ENCODE measurements at places on chromosomes 1 and 21.
A peak's percentile ranks its signal among the peaks of the same experiment; 100 is the strongest.

DNA sequence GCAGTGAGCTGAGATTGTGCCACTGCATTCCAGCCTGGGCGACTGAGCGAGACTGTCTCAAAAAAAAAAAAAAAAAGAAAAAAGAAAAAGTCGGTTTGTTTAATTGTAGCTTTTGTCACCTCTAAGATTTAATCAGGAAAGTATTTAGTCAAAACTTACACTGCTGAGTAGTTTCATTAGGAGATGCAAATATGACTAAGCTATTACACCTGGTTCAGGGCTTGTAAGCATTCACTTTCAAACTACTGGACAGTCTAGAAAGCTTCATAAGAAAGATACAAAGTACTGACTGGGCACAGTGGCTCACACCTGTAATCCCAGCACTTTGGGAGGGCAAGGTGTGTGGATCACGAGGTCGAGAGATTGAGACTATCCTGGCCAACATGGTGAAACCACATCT lies 75.9 kb upstream of the CACYBP start:
- DNase-seq, result no peak

GRCh38 chr21:25660233-25660632 lies 21.2 kb downstream of the JAM2 start:
- no peak for DNase-seq

GRCh38 chr1:245707941-245708340 lies 553.2 kb downstream of the KIF26B start:
- no peak for DNase-seq

GRCh38 chr21:16742741-16743140 lies 770.1 kb upstream of the CXADR start:
- no peak for DNase-seq

DNA sequence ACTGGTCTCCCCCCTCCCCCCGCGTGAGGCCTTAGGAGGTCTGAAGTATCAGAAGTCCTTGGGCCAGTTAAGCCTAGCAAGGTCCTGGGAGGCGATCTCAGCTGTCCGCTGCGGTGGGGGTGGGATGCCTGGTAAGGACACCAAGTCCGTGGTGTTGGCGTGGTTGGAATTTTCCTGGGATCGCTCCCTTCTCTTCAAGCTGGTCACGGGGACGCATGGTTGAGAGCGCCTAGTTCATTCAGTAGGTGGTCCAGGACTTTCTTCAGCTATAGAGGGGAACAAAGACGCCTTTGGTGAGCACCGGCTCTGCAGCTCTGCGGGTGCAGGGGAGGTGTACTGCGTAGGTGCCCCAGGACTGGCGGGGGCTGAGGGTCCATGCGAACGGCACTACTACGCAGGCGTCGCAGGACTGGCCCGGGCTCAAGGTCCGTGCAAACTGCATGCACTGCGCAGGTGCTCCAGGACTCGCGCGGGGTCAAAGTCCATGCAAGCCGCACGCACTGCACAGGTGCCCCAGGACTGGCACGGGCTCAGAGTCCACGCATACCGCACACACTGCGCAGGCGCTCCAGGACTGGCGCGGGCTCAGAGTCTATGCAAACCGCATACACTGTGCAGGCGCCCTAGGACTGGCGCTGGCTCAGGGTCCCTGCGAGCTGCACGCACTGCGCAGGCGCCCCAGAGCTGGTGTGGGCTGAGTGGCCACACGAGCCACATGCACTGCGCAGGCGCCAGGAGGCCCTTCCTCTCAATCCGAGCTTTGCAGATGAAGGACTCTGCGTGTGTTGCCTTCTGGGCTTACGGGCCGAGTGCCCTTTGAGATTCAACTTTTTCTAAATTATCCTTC lies 36.6 kb upstream of the HMGN1 start:
- DNase-seq, result peak; percentile 89

- DNase-seq, result no peak
Observed at GRCh38 chr1:2953688-2954285, 67.5 kb upstream of the ACTRT2 start.

DNA sequence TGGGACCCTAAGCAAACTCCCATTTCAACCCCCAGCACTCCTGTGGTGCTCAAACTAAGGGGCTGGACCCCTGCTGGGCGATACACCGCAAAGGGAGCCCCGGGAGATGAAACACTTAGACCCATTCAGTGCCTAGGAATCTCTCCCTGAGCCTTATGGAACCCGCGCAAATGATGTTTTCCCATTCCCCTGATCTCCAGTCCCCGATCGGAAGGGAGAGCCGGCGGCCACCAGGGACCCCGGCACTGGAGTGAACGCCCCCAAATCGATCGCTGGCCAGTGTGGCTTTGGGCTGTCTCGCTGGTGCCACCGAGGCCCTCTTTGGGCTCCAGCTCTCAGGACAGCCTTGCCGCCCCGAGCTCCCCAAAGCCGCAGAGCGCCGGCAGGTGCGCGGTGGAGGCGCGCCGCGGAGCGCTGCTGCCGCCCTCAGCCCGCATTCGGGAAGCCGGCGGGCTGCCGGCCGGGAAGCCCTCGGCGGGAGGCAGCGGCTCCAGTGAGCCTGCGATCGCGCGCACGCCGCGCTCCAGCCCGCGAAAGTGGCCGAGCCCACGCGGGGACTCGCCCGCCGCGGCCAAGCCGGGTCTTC lies 1.1 kb downstream of the PLXNA2 start:
- no peak for DNase-seq

DNA sequence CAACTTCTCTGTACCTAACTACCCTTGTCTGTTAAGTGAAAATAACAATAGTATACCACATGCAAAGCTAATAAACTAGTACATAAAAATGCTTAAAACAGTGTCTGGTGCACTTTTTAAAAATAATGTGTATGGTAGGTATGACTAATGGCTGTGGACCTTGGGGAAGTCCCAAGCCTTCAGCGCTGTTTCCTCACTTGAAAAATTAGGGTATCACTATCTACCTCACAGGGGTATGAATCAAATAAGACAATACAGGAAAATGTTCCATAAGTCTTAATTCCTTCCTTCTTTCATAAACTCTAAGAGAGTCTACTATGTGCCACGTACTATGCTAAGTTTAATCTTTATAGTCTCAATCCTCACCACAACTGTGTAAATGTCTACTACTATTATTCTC lies 32.0 kb downstream of the EGLN1 start:
- no peak for DNase-seq

DNA sequence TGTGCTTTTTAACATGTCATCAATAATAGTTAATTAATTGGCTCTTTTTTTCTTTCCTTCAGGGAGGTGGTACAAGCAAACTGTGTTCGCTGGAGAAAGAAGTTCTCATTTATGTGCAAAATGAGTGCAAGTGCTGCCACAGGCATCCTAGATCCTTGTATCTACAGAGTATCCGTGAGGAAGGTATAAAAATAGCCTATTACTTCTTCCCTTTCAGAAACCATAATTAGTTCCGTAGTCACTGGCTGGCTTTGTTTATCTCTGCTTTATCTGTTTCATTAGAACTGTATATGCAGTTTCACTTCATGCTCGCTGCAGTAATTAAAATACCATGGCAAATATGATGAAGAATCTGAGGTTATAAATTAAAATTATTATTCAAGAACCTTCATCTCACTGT lies 40.6 kb downstream of the EEIG2 start:
- DNase-seq, result no peak

- DNase-seq, result no peak
Observed at GRCh38 chr1:94743862-94744261, 76.3 kb upstream of the SLC44A3 start.

DNA sequence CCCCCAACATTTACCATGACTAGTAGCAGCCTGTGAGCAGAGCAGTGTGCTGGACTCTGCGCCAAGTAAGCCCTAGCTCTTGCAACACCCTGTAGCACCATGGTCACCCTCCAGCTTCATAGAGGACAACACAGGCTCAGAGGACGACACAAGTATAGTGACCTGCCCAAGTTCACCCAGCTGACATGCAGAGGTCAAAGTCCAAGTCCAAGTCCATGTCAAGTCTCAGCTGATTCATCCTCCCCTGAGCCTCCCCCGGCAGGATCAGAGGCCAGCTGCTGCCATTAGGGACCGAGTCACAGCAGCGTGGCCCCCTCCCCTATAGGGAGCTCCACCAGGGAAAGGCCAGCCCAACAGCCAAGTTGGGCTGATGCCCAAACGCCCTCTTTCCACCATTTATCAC lies 15.9 kb downstream of the SDC3 start:
- no peak for DNase-seq

DNA sequence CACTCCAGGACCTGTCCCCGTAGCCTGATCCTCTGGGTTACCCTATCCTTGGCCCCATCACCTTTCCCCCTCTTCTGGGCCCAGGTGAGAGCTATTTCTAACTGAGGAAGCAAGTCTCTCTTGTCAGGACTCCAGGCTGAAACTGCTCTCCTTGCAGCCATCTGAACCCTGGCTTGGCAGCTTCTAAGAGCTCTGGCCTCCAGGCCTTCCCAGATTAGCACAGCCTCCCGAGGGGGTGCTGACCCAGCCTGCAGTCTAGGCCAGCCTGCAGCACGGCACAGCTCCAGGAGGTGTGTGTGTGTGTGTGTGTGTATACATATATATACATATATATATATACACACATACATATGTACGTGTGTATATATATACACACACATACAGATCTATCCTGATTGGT lies 17.4 kb downstream of the CACNA1S start:
- DNase-seq, result no peak

- no peak for DNase-seq
Observed at GRCh38 chr1:27445177-27445936, 44.6 kb downstream of the WASF2 start.

Data from hematopoietic multipotent progenitor cell treated with erythropoietin and hydrocortisone succinate and interleukin-3 and kit ligand, for 8 days (in vitro differentiated cells).